NCI-H1436 treated with DMSO at 0.1 percent for 48 hours (cell line): ENCODE measurements at places on chromosomes 16 and 17.

DNA sequence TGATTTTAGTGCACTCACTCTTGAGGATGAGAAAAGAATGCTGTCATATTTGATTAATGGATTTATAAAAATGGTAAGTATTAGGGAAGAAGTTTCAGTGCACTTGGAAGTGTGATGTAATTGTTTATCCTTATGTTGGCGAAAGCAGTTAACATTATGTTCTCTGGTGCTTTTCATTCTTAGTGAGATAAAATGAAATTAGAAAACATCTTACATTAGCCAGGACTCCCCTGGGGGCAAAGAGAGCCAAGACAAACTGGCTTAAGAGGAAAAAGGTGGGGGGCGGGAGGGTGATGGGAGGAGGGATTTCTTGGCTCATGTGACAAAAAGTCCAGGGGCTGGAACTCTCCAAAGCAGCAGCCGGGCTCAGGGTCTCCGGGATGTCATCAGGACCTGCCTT, 73.2 kb downstream of the KNOP1 start:
- no peak for DNase-seq

- DNase-seq: no peak
These were observed 52.9 kb upstream of the MAF start for GRCh38 chr16:79653373-79653891.

DNA sequence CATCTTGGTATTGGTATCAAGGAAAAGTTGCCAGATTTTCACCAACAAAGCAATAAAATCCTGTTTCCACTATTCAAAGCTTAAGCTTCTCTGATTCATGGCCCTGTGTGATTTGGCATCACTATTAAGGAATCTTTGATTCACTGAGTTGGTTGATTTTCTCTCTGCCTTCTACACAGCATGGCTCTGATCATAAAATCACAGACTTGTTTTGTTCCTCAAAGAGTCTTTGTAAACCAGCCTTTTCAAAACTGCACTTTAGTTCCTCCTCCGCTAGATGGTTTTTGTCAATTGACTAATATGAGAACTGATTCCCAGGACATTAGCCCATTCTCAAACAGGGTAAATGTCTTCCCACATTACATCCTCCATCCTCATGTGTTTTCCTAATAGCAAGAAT, 197.6 kb downstream of the DNAH9 start:
- DNase-seq: no peak

DNA sequence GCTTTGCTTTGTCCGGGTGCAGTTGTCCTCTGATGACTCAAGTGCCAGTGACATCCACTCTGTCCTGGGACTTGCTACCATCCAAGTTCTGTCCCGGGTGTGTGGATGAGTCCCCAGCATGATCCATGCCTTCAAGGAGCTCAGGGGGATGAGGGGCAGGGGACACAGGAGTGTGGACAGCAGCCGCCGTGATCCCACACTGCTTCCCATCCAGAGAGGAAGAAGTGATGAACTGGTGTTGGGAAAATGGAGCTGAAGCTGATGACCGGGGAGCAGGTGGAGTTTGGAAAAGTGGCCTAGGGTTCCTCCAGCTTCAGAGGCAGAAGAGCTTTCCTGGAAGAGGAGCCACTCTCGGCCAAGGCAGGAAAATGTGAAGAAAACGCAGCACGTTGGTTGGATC, 249.6 kb upstream of the TNRC6C start:
- no peak for DNase-seq

DNA sequence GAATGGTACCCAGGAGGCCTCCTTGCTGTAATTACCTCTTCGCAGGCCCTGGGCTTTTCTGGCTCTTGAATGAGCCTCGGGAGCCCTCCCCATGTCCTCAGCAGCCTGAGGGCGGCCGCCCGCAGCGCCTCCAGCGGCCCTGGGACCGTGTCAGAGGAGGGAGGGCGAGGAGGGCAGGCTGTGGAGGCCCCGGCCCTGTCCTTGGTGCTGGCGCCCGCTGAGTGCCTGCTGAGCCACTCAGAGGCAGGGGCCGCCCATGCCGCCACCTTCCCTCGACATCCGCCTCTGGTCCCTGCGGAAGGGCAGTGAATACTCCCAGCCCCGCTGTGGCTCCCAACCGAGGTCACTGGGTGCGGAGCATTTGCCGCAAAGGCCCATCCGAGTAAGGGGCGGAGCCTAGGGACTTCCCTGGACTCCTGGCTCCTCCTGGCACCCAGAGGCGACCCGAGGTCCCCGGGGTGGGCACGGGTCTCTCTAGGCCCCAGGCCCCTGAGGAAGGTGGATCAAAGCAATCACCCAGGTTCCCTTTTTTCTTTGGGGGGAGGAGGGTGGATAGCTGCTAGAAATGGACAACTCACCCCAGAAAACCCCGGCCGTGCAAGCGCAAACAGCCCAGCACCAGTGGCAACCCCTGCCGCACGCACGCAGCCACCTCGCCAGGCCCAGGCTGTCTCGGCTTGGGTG, 2.8 kb downstream of the RBFOX3 start:
- DNase-seq: no peak
